ENCODE measurements at places on chromosomes 11 and 22.

- no peak for DNase-seq
Observed at GRCh38 chr11:112518371-112518770, 257.7 kb upstream of the PLET1 start.

GRCh38 chr11:16779436-16779835 lies 41.0 kb downstream of the C11orf58 start:
- peak; percentile 14 for DNase-seq

GRCh38 chr22:26623984-26624383 lies 2.2 kb downstream of the CRYBA4 start:
- DNase-seq: no peak

- DNase-seq: peak; percentile 70
Observed at GRCh38 chr11:74570266-74571061, 21.9 kb upstream of the POLD3 start.

DNA sequence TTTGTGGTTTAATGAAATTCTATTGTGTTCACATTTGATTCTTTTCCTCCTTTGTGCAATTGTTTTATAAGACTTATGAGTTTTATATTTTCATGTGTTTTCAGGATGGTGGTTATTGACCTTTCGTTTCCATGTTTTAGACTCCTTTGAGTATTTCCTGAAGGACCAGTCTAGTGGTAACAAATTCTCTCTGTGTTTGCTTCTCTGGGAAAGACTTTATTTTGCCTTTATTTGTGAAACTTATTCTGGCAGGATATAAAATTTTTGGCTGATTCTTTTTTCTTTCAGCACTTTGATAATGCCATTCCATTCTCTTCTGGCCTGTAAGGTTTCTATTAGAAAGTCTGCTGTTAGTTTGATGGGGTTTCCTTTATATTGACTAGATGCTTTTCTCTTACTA lies 83.5 kb downstream of the ACER3 start:
- no peak for DNase-seq

DNA sequence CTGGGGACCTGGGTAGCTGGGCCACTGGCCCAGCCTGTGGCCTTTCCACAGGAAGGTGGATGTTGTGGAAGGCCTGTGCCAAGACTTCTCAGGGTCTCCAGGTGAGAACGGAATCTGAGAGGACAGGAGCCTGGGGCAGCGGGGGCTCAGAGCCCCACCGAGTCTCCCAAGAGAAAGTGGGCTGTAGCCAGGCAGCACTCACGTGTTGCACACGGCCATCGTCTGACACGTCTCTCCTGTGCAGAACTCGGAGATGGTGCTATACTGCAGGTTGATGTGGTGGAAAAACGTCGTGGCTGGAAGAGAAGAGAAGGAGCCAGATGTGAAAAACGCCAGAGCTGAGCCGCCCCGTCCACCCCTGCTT lies 6.4 kb downstream of the MOB2 start:
- DNase-seq: no peak

GRCh38 chr22:44625981-44626687 lies 75.9 kb upstream of the PRR5 start:
- peak; percentile 56 for DNase-seq

DNA sequence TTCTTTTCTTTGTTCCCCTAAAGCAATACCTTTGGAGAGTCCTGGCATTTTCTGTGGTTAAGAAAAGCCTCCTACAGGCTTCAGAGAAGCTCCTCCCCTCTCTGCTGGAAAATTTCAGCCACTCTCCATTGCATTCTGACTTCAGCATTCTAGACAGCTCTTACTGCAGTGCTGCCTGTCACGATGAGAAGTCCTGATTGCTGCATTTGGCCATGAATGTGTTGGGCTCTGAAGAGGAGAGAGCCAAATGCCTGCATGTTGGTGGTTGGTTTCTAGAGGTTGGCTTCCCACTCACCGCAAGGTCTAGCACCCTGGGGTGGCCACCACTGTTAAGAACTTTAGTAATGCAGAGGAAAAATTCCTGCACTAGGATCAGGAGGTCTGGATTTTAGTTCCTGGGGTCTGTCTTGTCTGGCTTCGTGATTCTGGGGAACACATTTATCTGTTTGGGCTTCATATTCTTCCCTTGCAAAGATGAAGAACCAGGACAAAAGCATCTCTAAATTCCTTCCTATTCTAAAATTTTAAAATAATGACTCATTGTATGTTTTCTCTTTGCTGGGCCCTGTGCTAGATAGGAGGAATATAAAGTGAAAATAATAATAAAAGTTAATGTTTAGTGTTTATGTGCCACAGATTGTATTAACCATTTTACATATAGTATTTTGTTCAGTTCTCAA lies 38.1 kb downstream of the COA4 start:
- DNase-seq: no peak

DNA sequence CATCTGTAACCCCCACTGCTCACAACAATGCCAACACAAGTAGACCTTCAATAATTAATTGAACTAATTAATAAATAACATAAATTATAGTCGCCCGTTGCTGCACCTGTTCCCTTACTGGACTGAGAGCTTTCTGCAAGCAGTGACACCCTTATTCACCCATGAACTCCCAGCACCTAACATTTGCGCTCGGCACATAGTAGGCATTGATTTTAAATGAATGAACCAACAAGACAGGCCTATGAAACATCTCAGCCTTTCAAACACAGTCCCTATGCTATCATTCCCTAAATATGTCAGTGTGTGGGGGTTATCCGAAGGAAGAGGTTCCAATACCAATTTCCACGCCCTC lies 1.1 kb downstream of the THAP12 start:
- DNase-seq: no peak

- DNase-seq: no peak
Observed at GRCh38 chr11:45754261-45754709, 50.7 kb upstream of the SLC35C1 start.

- DNase-seq: no peak
Observed at GRCh38 chr11:64234647-64235379, 429 bp downstream of the VEGFB start.

- DNase-seq: no peak
Observed at GRCh38 chr11:35307221-35307621, 112.1 kb downstream of the SLC1A2 start.

DNA sequence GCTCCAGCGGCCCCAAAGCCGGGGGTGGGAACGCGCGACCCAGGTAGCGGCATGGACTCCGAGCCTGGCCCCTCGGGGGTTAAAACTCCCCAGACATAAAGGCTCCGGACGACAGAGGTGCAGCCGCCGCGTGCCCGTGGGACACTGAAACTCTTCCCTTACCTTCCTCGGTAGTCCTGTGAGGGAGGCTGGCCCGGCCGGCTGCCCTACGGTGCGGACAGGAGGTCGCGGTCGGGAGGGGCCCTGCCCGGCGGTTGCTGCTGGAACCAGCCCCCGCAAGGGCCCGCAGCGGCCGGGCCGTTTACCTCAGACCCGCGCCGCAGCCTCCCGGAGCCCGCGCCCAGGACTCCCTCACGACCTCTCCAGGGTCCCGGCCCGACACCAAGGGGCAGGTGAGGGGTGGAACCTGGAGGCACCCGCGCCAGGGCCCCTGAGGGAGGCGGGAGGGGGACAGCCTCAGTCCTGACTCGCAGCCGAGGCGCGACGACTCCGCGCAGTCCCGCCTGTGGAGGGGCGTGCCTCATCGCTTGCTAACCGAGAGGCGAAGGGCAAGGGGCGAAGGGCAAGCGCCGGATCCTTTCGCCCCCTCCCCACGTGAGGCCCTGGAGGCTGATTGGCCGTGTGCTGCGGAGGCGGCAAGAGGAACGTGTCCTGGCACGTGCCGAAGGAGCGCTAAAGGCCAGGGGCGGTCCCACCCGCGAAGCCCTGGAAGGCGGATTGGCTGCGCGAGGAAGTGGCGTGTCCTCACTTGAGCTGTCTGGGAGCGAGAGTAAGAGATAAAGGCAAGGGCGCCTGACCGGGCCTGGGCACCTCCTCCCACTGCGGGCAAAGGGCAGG lies at the start of gene UPB1:
TSS of gene UPB1 (plus strand) at position 805 of the 837 bp plus-strand sequence. CDS start 72 bp downstream, outside the sequence.
- DNase-seq: no peak

DNA sequence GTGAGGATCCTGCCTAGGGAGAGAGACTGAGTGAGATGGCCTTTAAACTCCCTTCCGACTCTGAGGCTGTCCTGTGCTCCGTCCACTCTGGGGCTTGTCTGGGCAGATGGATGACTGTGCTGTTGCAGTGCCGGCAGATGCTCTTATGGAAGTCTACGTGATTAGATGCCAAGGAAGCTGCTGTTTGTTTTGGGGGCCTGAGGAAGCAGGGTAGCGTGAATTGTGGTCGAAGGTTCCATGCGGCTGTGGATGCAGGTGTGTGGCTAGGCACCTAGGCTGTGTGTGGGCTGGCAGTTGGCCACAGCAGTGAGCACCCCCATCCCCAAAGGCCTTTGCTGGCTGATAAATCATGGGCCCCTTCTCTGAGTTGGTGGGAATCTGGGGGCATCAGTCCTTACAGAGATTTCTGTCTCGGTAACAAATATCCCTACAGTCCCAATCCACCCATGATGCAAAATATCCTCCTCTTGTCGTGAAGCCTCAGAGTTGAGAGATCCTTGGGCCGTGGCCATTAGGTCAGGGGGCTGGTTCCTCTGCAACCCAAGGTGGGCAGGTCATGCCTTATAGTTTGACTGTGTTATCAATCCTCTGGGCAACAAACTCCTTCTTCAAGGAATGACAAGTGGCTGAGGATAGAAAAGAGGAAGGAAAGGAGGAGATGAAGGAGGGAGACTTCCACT lies 31.2 kb downstream of the AMPD3 start:
- no peak for DNase-seq

- no peak for DNase-seq
Observed at GRCh38 chr11:62393061-62393611, 25.7 kb upstream of the SCGB1A1 start.

DNA sequence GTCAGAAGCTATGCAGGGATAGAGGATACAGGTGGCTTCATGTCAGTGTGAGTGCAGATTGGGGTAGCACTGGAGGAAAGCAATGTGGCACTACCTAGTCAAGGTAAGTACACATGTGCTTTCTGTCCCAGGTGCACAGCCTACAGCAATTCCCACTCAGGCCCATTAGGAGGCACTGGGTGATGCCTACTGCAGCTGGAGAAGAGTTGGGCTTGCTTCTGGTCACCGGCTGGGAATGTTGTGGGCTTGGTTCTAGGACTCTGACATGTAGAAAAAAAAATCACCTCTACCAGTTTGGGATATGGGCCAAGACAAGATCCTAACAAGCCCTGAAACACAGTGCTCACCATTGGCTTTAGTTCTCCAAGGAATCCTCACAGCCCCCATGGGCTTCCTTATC lies 69.7 kb downstream of the TENM4 start:
- DNase-seq: no peak
